ENCODE measurements at places on chromosomes 1 and 21.

- no peak for DNase-seq
Measured at GRCh38 chr1:7789828-7790227, 5.7 kb downstream of the PER3 start.

- DNase-seq = no peak
Measured at GRCh38 chr21:35559829-35560225, 500.5 kb downstream of the SETD4 start.

GRCh38 chr1:6099297-6099696 is 53.6 kb downstream of the KCNAB2 start:
- no peak for DNase-seq

GRCh38 chr1:39927538-39927937 is 25.8 kb upstream of the MYCL start:
- no peak for DNase-seq

GRCh38 chr1:41730806-41731205 is 187.9 kb downstream of the HIVEP3 start:
- no peak for DNase-seq

- no peak for DNase-seq
Measured at GRCh38 chr1:40817791-40818263, 34.2 kb downstream of the KCNQ4 start.

- DNase-seq = no peak
Measured at GRCh38 chr1:21050031-21050430, 126.7 kb downstream of the EIF4G3 start.

- no peak for DNase-seq
Measured at GRCh38 chr1:153399401-153400055, 8.7 kb upstream of the S100A8 start.

DNA sequence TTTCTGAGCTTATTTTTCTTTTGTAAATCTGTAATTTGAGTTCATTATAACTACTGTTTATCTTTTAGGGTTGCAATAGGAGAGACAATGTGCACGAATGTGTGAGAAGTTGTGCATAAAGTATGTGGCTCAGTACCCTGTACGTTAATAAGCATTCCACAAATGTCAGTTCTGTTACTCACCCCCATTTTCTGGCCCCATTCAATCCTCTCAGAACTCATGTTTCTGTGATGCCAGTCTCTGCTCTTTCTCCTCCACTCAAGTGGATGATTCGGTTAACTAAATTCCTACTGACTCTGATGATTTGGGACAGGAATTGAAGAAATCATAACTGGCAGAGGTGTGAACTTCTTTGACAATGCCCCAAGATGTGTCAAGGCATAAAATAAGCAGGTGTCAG is 10.2 kb upstream of the DMRTB1 start:
- DNase-seq = no peak

DNA sequence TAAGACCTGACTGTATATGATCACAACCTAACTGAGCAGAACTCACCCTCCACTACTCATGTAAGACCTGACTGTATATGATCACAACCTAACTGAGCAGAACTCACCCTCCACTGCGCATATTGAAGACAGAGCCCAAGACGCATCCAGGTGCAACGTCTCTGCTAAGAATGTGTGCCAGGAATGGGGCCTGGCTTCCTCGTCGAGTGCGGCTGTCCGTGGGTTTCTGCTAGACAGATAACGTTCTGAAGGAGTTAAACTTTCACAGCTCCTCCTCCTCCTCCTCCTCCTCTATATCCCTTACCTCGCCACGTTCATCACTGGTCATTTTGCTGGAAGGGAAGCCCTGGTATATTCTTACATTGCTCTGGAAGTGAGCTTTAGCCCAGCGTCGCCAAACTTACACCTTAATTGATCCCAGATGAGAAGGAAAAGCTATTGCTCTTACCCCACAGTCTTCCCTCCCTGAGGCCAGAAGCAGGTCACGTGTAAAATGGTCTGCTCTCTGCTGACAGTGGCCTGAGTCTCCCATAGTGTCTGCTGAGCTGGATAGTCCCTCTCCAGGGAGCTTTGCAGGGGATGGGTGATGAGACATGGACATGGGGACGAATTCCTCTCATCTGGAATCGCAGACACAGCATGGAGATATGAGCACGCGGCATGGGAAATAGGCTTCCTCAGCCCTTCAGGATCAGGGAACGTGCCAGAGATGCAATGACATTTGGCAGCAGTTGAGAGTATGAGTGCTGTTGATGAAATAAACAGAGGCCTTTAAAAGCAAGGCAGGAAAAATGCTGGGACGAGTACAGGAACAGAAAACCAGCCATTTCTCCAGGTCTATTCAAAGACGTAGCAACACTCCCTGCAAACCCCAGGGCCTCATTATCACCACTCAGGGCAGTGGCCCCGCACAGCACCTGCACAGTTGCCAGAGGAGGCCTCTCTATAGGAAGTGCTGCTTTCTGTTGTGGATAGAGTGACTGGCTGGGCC is 528.1 kb downstream of the KIF26B start:
- no peak for DNase-seq

DNA sequence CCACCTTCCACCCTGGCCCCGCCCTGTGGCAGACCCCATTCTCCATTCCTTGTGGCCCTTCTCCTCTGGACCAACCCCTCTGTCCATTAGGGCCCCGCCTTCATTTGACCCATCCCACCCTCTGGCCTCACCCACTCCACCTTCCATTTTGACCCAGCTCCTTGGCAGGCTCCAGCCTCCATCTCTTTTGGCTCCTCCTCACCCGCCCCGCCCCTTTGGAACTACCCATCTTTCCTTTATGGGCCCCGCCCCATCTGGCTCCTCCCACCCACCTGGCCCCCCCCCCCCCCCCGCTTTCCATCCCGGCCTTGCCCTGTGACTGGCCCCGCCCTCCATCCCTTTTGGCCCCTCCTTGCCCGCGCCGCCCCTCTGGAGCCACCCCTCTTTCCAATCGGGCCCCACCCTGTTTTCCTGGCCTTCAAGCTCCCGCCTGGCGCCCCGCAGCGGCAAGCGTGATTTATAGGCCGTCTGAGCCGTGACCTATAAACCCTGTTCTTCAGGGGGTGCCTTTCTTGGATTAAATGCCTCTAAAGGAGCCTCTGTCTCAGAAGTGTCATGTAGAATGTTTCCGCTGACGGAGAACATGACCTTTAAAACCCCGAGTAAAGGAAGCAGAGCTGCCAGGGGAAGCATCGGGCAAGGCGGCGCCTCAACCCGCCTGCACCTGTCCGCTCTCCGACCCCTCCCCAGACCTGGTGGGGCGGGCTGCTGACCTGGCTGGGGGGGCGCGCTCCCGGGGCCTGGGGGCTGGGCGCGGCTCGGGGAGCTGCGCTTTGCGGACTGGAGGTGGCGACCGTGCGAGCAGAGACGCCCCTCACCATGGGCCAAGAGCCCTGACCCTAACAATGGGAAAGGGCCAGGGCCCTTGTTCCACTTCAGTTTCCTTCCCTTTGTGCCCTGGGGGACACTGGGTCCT is 178.0 kb downstream of the CAMTA1 start:
- DNase-seq = no peak

DNA sequence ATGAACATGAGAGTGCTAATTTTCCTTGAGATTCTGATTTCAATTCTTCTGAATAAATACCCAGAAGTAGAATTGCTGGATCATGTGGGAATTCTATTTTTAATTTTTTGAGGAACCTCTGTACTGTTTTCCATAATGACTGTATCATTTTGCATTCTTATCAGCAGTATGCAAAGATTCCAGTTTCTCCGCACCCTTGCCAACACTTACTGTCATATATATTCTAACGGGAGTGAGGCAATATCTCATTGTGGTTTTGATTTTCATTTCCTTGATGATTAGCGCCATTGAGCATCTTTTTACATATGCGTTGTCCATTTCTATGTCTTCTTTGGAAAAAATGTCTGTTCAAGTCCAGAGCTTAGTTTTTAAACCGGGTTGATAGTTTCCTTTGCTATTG is 33.2 kb downstream of the VCAM1 start:
- no peak for DNase-seq

DNA sequence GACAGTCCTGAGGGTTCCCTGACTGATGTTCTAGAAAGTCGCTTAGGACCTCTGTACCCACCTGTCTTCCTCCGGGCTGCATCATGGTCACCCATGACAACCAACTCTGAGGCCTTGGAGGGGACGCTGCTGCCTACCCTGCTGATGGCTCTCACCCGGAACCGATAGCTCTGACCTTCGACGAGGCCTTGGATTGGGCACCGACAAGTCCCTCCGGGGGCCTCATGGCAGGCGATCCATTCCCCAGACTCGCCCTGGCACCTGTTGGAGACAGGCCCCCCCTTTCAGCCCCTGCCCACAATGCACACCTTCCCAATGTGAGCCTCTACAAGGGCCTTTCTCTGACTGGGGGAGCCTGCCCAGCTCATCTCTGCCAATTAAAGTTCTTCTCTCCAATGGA is 21.2 kb downstream of the MYOM3 start:
- DNase-seq = no peak

- no peak for DNase-seq
Measured at GRCh38 chr1:89502895-89503294, 21.7 kb upstream of the LRRC8B start.

GRCh38 chr1:14039582-14040430 is 339.8 kb downstream of the PRDM2 start:
- DNase-seq = no peak

DNA sequence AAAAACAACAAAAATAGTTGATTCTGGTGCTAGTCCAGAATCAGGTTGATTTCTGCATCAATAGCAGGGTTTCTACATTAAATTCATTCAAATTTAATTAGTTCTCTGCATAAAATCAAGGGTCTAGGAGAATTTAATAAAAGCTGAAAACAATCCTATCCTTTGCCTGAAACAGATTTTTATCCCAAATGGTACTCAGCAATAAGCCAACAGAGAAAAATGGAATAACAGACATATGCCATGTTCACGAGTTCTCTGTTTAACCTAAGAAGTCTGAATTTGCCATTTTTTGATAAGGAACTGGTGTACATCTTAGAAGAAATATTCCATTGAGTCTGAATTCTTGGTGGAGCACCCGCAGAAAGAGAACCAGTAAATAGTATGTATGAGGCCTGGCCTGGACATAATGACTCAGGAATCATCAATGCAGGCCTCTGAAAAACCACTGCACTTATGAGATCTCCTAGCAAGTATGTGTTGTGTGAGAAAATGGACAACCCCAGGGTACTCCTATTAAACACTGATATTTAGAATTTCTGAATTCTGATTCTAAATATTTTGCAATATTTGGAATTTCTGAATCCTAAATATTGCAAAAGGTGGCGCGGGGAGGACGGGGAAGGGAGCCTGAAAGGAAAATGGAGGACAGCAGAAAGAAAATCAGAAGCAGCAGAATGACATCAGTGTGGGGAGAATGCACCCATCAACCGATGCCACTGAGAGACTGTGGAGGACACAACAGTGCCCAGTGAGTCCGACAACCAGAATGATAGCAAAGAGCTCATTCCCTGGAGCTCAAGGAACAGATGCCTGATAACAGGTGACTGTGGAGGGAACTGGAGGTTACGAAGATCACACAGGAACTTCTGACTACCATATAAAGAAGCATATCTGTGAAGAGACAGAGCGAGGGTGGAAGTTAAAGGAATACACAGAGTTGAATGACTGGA is 97.6 kb downstream of the APP start:
- DNase-seq = no peak

DNA sequence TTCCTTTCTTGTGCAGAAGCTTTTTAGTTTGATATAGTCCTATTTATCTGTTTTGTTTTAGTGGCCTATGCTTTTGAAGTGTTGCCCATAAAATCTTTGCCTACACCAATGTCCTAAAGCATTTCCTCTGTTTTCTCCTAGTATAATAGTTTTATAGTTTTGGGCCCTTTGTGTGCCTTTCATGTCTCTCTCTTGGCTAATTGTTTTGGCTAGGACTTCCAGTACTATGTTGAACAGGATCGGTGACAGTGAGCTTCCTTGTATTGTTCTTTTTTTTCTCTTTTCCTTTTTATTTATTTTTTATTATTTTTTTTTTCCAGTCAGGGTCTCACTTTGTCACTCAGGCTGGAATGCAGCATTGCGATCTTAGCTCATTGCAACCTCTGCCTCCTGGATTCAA is 47.0 kb upstream of the WARS2 start:
- DNase-seq = no peak

- no peak for DNase-seq
Measured at GRCh38 chr1:8017495-8018197, 8.5 kb downstream of the ERRFI1 start.

- DNase-seq = no peak
Measured at GRCh38 chr1:246219508-246220030, 287.5 kb downstream of the SMYD3 start.

DNA sequence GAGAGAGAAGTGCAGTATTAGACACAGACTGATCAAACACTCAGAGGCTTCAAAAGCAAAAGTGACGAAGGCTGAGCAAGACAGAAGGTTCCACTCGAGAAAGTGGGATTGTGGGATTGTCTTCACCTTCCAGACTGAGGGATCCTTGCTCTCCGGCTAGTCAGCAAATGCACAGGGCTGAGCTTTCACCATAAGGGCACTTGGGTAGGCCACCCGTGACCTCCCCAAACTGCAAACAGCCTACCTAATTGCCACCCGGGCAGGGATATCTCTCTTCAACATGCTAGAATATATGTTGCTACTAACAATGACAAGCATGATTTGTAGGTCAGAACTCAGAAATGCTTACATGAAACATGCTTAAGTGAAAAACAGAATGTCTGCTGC is 35.3 kb upstream of the RIPK4 start:
- no peak for DNase-seq

DNA sequence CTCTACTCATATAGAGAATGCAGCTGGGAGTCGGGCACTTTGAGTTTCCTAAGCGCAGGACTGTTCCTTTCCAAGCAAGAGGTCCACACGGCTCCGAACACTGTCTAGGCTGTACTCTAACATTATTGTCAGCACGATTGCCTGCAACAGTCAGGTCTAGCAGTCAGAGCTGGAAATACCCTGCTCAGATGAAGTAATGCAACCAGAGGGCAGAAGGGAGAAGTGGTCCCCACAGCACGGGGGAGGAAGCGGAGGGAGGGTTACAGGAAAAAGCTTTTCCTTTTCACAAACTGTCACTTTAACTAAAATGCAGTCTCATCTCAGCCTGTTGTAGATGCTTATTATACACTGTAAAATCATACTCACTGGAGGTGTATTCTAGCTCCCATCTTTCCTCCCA is 98.9 kb upstream of the SLC44A3 start:
- no peak for DNase-seq

- peak; percentile 27 for DNase-seq
Measured at GRCh38 chr1:159015440-159015909, 5.8 kb downstream of the IFI16 start.

- no peak for DNase-seq
Measured at GRCh38 chr1:186530109-186530508, 69.2 kb upstream of the PDC start.

- no peak for DNase-seq
Measured at GRCh38 chr1:15088281-15088971, 65.1 kb upstream of the TMEM51 start.

- no peak for DNase-seq
Measured at GRCh38 chr1:200359610-200360163, 50.1 kb downstream of the ZNF281 start.

Measured in activated CD8-positive, alpha-beta memory T cell treated with anti-CD3 and anti-CD28 coated beads for 1 hour (primary cell).